Kasumi-1 (cell line): ENCODE measurements at places on chromosomes 3 and 15.

DNA sequence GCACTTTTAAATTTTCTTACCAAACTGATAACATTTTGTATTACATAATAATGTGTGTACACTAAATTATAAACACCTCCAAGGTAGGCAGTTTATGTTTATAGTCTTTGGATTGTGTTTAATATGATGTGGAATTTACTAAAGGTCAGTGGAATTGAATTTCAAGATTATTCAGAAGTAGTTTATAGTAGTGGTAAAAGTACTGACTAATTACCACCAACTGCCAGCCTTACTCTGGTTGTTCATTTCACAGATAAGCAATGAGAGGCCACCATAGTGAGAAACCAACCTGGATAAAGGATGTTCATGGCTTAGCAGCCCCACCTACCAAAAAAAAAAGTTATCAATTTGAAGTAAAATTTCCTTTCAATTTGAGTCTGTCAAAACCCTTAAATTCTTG, 54.0 kb upstream of the EIF5A2 start:
- no peak for DNase-seq

DNA sequence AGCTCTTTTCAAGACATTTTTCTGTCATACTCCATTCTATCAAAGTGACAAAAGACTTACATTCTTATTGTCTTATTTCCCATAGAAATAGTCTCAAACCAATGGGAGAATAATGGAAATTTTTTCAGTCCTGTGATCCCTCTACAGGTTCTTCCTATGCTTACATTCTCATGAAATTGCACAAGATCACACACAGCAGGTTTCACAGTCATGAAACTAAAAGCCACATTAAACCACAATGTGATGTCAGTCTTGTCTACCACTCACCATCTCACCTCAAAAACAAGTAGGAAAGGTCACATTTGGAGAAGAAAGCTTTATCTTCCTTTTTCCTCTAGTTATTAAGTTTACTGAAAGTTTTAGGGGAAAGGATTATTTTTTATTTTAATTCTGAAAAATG, 161.0 kb upstream of the RORA start:
- no peak for DNase-seq

- no peak for DNase-seq
Observed at GRCh38 chr15:78170848-78171773, 21.9 kb downstream of the IDH3A start.

GRCh38 chr15:70502529-70502928, 260.8 kb downstream of the UACA start:
- DNase-seq: no peak

DNA sequence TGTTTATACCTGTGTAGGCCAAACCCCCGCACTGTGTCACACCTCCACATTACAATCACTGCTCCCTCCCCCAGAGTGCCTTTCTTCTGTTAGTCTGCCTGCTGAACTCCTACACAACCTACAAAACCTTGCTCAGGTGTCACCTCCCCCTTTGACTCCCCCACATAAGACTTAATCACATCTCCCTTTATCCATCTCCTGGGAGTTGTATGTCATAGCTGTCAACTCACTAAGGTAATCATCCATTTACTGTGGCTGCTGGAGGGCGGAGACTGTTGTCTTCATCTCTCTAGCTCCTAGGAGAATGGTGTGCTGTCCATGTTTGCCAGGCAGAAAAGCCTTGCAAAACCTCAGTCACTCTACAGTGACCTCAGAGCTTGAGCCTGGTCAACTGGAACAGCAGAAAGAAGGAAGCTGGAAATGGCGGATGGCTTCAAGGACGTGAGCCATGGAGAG, 43.8 kb downstream of the ZNF710 start:
- no peak for DNase-seq

DNA sequence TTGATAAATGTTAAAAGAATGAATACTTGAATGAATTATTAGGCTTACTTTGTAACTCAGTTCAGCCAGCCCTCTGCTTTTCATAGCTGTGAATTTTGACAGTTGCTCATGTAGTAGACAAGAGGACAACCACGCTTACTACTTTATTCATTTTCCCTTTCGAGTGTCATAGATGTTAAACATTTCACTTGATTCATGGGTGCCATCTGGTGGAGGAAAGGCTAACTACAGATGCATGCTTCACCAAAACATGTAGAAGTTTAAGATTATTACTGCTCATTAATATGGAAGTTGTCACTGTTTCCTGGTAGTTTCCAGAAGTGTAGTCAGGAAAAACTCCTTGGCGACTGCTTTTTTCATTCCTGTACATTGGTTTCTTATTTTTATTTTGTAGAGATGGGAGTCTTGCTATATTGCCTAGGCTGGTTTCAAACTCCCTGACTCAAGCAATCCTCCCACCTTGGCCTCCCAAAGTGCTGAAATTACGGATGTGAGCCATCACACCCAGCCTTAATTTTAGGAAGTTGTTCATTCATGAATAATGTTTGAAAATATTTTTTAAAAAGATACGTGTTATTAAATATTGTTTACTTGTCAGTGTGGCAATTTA, 163.2 kb downstream of the B3GALNT1 start:
- no peak for DNase-seq

- peak; percentile 40 for DNase-seq
Observed at GRCh38 chr3:152258448-152259393, 10.0 kb upstream of the MBNL1 start.

DNA sequence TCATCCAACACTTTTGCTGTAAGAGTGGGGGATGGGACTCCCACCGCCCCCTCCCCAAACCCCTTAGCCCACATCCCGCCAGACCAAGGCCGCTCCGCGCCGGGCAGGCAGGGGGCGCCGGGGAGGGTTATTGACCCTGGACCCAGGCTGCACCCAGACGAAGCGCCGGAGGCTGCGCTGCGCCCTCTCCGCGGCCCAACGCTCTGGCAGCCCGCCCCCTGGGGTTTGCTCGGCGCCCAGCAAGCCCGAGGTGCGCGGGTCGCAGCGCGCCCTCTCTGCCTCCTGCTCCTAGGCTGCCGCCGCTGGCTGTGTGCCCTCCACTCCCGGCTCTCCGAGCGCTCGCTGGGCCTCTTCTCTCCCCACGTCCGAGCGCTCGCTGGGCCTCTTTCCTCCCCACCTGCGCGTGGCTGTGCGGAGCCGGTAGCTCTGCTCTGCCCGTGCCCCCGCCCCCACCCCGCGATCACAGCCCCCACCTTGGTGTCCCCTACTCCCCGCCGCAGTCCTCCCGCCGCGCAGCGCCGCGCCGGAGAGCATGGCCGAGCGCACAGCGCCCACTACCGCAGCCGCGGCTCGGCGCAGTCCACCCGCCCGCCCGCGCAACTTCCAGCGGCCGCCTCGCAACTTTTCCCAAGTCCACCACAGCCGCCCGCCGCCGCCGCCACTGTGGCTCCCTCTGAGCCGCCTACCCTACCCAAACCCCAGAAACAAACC, 1.2 kb downstream of the MECOM start:
- DNase-seq: peak; percentile 27

DNA sequence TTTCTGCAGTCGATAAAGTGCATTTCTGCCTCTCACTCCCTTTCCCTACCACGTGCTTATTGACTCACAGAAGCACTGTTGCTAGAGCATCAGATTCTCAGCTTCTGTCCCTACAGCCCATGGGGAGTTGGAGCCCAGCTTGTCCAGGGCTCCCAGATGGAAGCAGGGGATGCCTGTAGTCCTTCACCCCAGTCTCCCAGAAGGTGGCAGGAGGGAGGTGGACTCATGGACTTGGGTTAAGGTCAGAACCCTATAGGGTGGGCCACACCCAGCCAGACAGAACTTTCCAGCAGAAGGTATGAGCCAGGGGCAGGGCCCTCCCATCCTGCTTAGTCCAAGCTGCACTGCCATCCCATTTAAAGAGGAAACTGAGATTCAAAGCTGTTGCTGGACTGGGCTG, 33.1 kb upstream of the SEMA3F start:
- no peak for DNase-seq

GRCh38 chr15:91253605-91254004, 153.5 kb downstream of the SV2B start:
- DNase-seq: peak; percentile 71

GRCh38 chr15:70704166-70704565, 59.2 kb downstream of the UACA start:
- no peak for DNase-seq

DNA sequence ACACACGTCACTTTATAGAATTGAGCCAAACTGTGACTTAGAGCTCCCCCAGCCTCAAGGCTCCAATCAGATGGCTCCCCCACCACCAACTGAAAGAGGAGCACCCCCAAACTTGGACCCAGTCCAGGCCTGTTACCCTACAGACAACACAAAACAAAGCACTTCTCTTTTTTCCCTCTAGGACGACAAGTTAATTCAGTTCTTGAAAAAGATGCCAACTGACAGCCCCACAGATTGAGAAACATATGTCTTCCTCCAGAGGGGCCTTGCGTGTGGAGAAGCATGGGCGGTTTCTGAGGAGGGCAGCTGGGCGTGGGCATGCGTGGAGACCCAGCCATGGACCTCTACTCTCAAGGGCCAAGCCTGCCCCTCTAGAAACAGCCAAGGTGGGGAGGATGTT, 229.5 kb downstream of the SHQ1 start:
- peak; percentile 84 for DNase-seq

GRCh38 chr3:141796081-141796888, 33.1 kb downstream of the GRK7 start:
- DNase-seq: peak; percentile 75

GRCh38 chr15:100880139-100880896, 687 bp downstream of the ALDH1A3 start:
- no peak for DNase-seq

DNA sequence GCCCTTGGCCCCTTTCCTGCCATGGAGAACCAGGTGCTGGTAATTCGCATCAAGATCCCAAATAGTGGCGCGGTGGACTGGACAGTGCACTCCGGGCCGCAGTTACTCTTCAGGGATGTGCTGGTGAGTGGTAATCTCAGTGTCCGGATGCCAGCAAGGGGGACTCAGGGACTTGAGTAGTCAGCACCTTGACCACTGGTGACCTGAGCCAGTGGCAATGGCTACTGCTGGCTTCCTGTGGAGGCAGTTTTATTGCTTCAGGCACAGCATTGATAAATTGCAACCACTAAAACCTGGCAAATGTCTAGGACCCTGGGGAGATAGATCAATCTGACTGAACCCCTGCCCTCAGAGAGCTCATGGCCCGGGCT, 830 bp downstream of the MAP2K5 start:
- no peak for DNase-seq

GRCh38 chr3:105959851-105960250, 91.0 kb upstream of the CBLB start:
- DNase-seq: no peak

GRCh38 chr15:63872759-63873510, 39.2 kb upstream of the HERC1 start:
- no peak for DNase-seq

- no peak for DNase-seq
Observed at GRCh38 chr3:98048586-98048985, 13.5 kb upstream of the GABRR3 start.

GRCh38 chr3:46981932-46982471, 2.5 kb downstream of the NBEAL2 start:
- DNase-seq: peak; percentile 20

DNA sequence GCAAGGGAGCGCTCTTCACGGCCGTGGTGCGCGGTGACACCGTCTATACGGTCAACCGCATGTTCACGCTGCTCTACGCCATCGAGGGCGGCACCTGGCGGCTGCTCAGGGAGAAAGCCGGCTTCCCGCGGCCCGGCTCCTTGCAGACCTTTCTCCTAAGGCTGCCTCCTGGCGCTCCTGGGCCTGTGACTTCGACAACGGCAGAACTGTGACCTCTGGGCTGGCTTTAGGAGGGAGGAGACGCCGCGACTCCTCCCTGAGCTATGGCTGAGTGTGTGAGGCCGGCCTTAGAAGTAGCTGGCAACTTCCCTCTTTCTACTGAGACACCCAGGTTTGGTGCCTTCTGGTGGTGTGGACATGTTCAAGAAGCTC, 1.4 kb downstream of the KBTBD13 start:
- DNase-seq: no peak
